ENCODE measurements at places on chromosomes 7 and 10.
A peak's percentile ranks its signal among the peaks of the same experiment; 100 is the strongest.

- DNase-seq, result no peak
Observed at GRCh38 chr10:115566867-115567266, 473.7 kb downstream of the ATRNL1 start.

DNA sequence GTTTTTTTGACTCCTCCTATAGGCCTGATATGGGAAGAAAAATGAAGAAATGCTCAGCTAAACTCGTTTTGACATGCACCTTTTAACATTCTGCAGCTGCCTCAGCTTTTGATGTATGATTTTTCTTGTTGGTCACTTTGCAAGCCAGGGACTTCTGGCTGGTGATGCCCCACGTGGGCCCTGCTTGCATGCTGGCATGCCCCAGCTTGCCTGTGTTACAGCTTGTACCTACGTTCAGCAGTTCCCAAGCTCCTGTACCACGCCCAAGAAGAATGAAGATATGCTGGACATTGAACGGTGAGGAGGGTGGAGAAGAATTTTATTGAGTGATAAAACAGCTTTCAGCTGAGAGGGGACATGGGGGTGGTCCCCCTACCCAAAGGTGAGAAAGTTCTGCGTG lies 245.6 kb upstream of the FZD8 start:
- no peak for DNase-seq

DNA sequence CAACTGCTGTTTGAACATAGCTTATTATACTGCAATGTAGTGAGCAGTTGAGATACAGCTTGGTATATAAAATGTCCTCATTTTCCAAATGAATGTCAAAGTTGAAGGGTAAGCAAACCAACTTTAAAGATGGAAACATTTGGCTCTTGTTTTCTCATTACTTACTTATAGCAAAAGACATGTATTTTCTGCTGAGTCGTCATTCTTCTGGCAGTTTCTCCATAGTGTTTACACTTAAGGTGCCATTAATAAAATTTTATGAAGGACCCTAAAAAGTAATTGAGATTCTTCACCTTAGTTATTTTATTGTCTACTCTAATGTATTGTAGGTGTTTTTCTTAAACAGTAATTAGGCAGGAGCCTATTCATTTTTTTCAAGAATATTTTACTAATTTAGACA lies 68.6 kb downstream of the INSYN2A start:
- DNase-seq, result no peak

DNA sequence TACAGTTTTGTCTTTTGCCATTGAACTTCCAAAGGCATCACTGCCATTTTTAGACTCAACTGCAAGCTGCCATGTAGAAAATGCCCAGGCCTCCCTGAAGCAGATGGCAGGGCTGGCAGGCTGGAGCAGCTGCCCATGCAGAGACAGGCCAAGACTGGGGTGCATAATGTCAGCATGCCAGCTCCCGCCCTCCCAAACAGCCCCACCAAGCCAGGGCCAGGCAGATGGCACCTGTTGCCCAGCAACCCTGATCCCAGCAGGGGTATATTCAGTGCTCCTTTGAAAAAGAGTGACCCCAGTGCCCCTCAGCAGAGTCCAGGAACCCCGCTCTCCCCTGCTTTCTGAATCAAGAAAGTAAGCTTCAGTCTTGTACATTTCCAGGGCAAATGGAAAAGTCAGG lies 32.6 kb downstream of the VSTM4 start:
- no peak for DNase-seq

GRCh38 chr7:133513608-133514007 lies 260.7 kb downstream of the EXOC4 start:
- DNase-seq, result peak; percentile 83

- DNase-seq, result no peak
Observed at GRCh38 chr7:53237344-53237913, 202.0 kb downstream of the POM121L12 start.

DNA sequence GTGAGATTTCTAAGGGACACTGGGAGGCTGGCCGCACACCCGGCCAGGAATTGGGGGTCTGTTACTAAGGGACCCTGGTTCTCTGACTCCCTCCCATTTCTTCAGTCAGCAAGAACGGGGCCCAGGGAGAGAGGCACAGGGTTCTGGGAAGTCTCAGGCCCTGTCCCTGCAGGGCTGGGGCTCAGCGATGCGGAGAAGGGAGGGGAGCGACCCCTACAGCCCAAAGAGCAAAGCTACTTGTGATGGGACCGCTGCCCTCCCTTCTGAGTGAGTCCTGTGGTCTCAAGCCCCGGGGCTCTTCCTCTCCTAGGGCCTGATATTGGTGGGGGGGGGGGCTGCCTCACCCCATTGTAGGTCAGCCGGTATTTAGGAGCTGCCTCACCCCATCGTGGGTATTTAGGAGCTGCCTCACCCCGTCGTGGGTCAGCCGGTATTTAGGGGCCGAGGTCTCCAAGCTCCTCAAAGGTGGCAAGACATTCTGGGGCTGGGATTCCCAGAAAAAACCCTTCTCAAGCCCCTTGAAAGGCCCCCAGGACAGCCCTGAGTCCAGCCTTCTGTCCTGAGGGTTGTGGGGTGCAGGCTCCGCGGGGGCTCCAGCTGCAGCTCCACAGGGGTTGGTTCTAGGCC lies 16.9 kb upstream of the NKX6-2 start:
- no peak for DNase-seq

DNA sequence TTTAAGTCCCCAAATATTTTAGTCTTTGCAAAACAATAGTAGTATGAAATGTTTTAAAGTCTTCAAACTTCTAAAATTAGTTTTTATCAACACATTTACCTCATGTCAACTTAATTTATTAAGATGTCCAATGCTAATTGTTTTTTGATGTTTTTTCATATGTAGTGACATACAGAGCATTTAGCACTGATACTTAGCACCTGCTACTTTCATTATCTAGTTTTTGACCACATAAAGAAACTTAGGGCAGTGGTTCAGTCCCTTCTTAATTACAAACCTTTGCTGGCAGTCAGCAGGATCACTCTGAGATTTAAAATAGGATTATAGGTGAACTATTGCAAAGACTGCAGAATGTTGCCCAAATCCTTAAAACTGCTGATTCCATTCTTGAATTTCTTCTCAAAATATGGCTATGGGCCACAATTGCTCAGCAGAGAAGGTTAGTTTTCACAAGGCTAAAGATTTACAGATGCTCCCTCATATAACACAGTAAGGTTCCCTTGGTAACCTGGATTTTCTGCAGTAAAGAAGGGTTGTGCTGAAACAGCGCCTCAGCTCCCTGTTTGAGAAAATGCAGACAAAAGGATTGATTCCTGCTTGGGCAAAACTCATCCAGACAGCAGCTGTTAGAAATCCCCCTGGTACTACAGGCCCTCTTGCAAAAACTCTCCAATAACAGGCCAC lies 3.4 kb downstream of the GPR85 start:
- DNase-seq, result no peak

- DNase-seq, result no peak
Observed at GRCh38 chr10:64617085-64617484, 1095.9 kb downstream of the REEP3 start.

DNA sequence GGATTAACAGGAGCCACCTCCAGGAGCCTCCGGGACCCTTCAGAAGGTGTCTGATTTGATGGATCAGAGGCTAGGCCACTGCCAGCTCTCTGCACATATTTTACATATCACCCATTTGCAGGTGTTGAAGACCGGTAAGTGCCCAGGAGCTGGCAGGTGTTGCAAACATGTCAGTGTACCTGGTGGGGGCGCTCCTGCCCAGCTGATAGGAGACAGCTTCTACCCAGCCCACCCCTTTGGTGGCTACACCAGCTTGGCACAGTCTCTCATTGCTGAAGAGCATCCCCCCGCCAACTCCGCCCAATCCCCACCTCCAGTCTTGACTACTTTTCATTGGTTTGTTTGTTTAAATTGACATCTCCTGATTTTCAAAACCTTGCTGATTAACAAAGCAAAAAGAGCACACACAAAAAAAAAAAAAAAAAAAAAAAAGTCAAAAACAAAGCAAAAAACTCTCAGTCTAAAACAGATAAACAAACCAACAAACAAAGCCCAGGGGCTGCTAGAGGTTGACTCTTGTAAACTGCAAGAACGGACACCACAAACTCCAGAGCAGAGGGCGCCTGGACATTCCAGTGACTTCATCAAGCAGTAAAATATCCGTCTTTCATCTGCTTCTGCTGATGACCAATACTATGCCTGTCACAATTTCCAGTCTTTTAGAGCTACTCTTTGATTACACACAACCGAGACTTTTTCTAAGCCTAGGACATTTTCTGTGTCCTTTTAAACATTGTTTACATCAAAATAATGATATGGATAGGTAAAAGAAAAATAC lies 275.3 kb downstream of the NRG3 start:
- DNase-seq, result no peak

- peak; percentile 92 for DNase-seq
Observed at GRCh38 chr10:125160856-125161706, 718 bp upstream of the CTBP2 start.

DNA sequence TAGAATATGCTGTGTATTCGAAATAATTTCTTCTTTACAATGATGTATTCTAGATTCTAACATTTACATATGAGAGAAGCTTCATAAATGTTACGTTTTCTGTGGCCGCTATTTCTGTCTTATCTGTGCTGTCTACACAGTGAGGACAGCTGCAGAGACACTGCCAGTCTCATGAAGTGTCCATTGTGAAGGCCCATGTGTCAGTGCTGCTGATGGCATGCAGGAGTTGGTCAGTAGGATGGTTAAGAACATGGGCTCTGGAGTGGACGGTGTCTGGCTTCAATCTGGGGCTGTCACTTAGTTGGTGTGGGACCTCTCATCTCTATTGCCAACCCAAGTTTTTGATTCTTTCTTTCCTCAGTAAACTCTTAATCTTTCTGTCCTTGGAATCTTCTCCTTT lies 137.3 kb downstream of the SDK1 start:
- DNase-seq, result no peak

- peak; percentile 38 for DNase-seq
Observed at GRCh38 chr7:66748791-66749190, 8.3 kb downstream of the RABGEF1 start.

DNA sequence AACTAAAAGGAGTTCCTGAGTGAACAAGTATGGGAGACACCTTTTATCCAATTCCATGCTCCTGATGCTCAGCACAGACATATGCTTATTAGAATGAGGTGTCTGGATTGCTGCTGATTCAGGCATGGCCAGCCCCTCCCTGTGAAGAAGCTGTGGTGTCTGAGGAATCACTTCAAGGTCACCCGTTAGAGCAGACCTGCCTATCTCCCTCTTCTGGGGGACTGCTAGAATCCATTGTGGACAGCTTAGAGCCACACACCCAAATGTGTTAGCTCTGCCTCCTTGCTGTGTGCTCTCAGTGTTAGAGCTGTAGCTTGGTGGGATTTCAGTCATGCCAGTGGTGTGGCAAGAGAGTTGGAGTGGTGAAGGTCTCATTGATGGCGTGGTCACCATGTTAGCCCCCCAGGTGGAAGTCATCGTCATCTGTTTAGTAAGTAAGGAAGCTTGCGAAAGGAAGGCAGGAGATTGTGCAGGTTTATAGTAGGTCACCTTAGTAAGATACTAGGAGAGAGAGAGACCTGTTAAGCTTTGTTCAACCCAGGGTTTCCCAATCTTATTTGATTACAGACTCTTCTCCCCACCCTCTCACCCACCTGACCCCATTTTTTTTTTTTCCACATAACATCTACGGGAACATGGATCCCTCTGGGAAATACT lies 12.8 kb downstream of the PRXL2A start:
- no peak for DNase-seq

- peak; percentile 75 for DNase-seq
Observed at GRCh38 chr10:113680190-113681111, 739 bp downstream of the CASP7 start.

DNA sequence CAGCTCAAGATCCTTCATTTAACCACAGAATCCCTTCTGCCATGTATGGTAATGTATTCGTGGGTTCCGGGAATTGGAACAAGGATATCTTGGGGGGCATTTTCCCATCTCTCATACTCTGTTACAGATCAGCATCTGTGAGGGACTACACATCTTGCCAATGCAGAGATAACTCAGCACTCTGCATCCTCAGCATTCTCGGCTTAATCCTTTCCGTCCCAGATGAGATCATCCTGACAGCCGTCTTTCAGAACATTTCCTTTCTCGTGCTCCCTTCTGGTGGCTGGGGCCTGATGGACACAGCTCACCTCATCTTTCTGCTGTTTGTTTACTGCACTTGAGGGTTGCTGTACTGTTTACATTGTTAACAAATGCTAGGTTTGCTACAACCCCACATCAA lies 25.3 kb downstream of the FKBP6 start:
- no peak for DNase-seq

DNA sequence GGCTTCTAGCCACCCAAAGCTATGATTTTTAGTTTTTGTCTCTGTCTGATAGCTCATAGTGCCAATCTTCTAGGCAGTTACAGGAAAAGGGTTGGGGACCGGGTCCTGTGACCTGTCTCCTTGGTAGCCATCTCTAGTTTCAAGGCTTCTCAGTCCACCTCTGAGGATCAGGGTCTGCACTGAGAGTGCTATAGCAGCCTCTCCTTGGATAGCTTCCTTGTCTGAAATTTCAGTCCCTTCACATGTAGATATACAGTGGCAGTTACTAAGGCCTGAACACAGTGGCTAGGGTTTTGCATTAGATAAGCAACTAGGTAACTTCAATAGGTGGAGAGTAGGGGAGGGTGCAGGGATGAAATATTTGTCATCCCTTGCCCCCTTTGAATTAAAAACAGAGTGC lies 321.3 kb downstream of the SEMA3D start:
- no peak for DNase-seq

GRCh38 chr7:94907811-94908322 lies 473 bp downstream of the PPP1R9A start:
- DNase-seq, result peak; percentile 52

DNA sequence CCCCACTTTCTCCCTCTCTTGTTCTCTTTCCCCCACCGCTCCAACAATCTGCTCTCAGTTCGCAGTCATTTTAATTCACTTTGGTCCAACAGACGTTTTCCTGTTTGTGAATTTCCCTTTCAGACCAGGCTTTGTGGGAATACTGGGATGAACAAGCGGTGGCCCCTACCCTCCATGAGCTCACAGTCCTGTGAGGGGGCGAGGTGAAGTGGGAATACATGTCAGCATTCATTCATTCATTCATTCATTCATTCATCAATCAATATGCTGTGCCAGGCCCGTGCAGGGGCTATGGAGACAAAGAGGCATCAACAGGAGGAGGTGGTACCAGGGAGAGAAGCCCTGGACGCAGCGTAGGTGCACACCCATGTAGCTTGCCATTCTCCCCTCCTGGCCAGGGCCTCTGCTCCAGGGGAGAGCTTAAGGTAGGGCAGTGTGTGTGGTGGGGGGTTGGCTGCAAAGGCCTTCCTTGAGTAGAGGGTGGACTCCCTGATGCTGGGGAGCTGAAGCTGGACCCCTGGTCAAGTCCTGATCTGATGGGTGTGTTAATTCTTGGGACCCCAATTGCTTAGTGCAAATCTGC lies 16.1 kb downstream of the PRF1 start:
- no peak for DNase-seq

DNA sequence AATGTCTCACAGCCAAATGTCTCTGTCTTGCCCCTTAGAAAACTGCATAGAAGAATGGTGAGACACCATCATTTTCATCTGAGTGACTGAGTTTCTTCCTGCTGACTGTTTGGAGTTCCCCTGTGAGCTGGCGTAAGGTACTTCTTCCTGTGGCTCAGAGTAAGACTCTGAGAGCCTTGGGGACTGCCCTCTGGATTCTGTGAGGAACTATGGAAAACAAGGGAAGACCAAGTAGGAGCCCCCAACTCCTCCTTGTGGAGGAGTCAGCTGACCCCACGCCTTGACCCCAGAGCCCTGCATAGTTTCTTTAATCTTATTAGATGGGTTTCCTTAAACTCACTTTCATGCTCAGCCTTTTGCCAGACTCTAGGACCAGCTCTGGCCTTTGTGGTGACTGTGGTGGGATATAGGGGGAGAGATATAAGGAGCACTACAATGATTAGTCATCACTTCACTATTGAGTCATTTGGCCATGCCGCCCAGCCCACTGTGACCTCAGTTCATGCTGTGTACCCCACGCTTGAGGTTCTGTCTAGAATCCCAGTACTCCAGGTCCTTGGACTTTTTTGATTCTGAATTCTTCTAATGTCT lies 51.8 kb upstream of the FAM133B start:
- peak; percentile 39 for DNase-seq

All from adipocyte (in vitro differentiated cells).